ENCODE measurements at places on chromosomes 1 and 21.

GRCh38 chr1:117036018-117036461 is 24.1 kb upstream of the TTF2 start:
- no peak for DNase-seq

GRCh38 chr21:34222031-34222335 is 141.8 kb upstream of the KCNE2 start:
- DNase-seq: no peak

DNA sequence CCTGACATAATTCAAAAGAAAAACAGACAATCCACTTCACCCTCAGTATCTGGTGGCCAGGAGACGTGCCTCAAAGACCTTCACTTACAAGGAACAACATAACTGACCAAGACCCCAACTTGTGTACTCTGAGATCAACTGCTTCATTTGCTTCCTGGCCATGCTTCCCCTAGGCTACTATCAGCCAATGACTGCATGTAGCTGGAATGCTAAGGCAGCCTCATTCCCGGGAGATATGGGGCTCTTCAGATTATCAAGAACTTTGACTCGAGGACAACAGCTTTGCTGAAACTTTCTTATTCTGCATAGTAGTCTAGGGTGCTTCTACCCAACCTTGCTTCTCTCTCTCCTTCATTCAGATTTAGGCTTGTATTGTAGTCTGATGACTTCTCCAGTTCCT is 11.7 kb upstream of the UCK2 start:
- no peak for DNase-seq

DNA sequence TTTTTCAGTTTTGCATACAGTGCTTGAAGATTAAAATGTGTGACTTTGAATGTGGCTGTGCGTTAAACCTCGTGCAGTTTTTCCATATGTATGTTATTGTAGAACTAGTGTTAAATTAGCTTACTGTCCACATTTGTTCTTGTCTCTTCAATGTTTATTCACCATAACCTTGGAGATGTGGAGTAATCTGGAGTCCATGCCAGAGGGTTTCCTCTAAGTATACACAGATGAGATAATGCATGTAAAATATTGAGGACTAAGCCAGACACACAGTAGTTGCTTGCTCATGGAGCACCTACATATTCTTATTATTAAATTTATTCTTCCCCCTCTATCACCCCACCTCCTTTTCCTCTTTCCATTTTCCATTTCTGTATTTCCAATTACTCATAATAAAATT is 7.7 kb upstream of the GIPC2 start:
- DNase-seq: no peak

Data from NCI-H187 (cell line).